ENCODE measurements at places on chromosomes 3 and 15.

DNA sequence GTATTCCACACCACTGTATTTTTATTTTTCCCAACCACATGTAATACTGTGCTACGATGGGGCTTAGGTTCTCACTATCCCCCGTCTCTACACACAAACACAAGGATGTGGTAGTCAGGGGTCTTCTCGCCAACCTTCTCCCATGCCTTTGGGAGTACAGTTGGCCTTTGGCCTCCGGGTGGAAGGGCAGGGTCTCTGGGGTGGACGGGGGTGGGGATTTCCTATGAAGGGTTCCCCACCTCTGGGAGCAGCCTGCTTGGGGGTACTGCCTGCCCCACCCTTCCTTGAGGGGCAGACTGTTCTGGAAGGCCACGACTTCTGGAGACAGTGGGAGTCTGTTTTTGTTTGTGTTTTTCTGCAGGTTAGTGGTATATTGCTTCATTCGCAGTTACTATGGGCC, 21.3 kb upstream of the RAD18 start:
- no peak for DNase-seq

GRCh38 chr3:61236556-61236955, 14.7 kb downstream of the FHIT start:
- no peak for DNase-seq

DNA sequence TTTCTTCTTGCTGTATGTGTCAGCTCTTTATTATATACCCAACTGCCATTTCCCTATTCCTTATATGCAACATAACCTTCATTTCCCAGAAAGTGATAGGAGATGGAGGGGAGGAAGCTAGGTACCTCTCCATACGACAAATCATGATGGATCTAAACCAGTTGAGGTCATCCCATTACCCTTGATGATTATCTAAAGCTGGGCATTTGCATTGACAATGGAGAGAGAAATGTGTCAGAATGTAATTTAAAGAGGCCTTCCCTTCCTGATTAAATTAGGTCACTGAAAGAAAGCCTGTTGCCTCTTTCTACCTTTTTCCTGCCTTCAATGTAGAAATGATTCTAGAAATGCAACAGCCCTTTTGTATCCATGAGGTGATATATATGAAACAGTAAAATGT, 81.9 kb downstream of the SUCNR1 start:
- no peak for DNase-seq

DNA sequence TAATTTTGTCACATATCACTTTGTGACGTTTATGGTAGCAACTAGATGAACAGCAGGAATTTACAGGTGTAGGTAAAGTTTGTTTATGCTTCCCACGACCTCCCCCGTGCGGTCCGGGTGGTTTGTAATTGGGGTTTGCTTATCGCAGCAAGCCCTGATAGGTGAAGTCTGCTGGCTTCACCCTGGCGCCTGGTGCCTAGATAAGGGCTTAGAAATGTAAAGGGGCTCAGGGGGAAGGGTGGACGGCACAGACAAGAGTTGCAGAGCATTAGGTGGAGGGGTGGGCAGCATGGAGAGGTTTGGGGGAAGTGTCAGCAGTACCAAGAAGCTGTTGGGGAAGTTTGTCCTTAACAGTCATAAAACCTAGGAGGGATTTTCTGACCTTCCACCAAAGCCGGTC, 108.1 kb upstream of the RNF7 start:
- DNase-seq: no peak

DNA sequence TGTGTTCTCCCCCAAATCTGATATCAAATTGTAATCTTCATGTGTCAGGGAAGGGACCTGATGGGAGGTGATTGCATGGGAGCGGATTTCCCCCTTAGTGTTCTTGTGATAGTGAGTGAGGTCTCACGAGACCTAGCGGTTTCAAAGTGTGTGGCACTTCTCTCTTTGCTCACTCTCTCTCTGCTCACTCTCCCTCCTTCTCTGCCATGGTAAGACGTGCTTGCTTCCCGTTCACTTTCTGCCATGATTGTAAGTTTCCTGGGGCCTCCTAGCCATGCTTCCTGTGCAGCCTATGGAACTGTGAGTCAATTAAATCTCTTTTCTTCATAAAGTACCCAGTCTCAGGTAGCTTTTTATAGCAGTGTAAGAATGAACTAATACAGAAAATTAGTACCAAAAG, 30.6 kb upstream of the OR5H6 start:
- DNase-seq: no peak

GRCh38 chr15:59028387-59028955, 41.0 kb downstream of the RNF111 start:
- no peak for DNase-seq

DNA sequence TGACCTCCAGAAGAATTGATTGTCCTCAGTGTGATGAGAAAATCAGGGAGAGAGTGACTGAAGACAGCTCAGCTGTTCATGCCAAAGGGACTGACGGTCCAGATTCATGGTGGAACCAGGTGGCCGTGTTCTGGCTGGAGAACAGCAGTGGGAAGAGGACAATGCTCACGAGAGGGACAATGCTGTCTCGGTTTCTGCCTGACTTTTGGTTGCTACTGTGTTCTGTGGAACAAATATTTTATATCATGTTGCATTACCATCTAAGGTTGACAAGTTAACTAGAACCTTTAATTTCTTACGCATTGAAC, 58.0 kb upstream of the ULK4 start:
- DNase-seq: no peak

- no peak for DNase-seq
Observed at GRCh38 chr3:119733812-119734211, 31.0 kb downstream of the CFAP91 start.

GRCh38 chr3:158810823-158811724, 9.2 kb downstream of the MFSD1 start:
- DNase-seq: no peak

DNA sequence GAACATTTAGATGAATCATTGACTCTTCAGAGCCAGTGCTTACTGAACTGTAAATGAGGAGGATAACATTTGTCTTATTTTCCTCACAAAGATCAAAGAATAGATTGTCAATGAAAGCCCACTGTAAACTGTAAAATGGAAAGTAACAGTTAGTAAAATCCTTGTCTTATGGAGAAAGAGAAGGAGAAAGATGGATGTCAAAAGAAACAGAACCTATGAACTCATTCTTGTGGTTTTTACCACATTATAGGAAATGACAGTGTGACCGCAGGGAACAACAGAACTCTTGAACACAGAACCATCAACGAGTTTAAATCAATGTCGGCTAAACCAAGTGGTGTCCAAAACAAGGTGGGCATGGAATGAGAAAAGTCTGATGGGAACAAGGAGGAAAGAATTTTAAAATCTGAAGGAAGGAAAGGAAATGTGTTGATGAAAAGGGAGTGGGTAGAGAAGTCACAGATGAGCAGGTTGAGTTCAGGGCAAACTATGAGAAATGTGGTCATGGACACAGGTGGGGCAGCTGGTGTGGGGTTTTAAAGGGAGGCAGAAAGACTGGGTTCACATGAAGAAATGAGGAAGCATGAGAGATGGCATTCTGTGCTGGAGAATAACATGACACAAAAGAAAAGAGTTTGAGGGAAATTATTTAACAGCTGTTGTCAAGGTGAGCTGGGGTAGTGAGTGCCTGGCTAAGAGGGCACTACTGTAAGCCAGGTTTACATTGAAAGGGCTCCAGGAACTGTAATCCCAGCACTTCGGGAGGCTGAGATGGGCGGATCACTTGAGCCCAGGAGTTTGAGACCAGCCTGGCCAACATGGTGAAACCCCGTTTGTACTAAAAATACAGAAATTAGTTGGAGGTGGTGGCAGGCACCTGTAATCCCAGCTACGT, 42.4 kb upstream of the ETV5 start:
- DNase-seq: no peak

DNA sequence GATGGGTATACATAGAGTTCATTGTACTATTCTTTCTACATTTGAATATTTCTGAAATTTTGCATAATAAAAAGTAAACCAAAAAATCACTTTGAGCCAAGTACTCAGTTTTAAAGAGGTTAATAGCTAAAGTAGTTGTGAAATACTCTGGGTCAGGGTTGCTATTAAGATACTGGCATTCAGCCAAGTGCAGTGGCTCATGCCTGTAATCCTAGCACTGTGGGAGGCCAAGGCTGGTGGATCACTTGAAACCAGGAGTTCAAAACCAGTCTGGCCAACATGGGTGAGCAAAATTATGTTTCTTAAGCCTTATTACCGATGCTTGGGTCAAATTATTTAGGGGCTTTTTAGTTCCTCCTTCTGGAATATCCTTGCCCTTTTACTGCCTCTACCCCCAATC, 122.0 kb upstream of the MELTF start:
- peak; percentile 6 for DNase-seq
